Stimulated activated CD8-positive, alpha-beta memory T cell treated with anti-CD3 and anti-CD28 coated beads, Interleukin-7, amount 100 ng/mL, for 1 hour (primary cell): ENCODE measurements at places on chromosomes 1 and 21.

DNA sequence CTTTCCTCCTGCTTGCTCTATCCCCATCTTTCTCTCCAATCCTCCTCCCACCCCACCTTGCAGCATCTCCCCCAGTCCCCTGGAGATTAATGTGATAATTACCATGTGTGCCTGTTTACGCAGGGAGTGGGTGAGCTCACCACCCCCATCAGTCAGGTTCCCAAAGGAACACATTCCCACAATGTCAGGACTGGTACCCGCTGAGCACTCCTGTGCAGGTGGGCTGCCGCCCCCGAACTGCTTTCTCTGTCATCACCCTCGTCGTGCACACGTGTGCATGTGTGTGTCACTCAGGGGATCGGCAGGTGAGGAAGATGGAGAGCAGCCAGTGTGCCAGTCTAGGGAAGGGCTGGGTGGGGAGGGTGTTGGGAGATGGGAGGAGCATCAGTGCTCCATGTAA, 163.4 kb downstream of the CACNA1E start:
- no peak for DNase-seq

- no peak for DNase-seq
Observed at GRCh38 chr1:204475656-204476432, 18.8 kb downstream of the PIK3C2B start.

DNA sequence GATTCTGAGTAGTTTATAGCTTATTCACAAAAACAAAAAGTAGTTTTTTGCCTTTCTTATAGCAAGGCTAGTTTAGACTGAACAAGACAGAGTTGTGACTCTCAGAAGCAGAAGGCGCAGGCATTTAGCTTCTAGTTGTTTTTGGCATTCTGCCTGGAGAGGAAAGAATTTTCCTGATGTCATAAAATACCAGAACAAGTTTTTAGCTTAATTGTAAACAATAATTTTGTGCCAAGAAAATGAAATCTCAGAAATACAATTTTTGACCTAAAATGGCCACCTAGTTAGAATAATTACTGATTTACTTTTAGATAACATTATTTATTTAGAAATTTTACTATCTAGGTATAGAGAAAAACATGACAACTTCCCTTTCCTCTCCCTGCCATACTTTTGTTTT, 1.0 kb downstream of the DNAJB4 start:
- DNase-seq: no peak

- DNase-seq: no peak
Observed at GRCh38 chr1:229514578-229515275, 6.6 kb upstream of the NUP133 start.

- DNase-seq: no peak
Observed at GRCh38 chr1:230264342-230264741, 161.8 kb downstream of the PGBD5 start.

DNA sequence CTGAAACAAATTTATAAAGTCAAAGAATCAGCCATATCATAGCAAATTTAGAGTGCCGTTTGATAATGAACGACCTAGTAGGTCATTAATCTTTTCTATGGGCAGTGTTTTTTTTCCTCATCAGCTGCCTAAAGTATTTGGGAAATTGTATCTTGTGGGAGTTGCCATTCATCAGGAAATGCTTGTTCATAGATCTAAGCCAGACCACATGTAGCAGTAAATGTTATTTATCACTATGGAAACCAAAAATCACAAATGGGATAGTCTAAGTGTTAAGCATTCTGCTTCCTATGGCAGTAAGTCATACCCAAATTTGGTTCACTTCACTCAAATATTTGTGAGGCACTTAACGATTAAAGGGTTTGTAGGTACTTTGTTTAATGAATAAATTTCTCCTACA, 52.9 kb downstream of the LRRC8D start:
- DNase-seq: no peak

DNA sequence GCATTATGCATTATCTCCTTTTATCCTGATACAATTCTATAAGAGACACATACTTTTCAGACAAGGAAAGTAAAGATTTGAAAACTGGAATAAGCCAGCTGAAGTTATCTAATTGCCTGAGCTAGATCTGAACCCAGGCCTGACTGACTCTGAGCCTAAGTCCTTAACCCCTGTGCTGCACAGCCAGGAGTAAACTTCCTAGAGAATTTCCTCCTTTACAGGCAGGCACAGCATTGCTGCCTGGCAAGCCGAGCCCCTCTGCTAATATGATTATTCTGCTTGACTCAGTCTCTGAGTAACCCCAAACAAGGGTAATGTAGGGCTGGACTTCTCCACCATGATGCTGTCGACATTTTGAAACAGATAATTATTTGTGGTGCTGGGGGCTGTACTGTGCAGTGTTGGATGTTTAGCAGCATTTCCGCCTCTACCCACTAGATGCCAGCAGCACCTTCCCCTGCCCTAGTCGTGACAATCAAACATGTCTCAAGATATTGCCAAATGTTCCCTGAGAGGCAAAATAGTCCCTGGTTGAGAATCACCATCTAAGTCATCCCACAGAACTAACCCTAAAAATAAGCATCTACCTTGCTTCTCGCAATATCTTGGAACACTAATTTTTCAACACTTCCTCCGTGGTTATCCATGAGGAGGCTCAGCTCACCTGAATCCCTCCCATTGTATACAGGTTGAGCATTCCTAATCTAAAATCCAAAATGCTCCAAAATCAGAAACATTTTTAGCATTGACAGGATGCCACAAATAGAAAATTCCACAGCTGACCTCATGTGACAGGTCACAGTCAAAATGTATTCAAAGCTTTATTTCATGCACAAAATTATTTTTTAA, 18.5 kb downstream of the CAMK1G start:
- no peak for DNase-seq

DNA sequence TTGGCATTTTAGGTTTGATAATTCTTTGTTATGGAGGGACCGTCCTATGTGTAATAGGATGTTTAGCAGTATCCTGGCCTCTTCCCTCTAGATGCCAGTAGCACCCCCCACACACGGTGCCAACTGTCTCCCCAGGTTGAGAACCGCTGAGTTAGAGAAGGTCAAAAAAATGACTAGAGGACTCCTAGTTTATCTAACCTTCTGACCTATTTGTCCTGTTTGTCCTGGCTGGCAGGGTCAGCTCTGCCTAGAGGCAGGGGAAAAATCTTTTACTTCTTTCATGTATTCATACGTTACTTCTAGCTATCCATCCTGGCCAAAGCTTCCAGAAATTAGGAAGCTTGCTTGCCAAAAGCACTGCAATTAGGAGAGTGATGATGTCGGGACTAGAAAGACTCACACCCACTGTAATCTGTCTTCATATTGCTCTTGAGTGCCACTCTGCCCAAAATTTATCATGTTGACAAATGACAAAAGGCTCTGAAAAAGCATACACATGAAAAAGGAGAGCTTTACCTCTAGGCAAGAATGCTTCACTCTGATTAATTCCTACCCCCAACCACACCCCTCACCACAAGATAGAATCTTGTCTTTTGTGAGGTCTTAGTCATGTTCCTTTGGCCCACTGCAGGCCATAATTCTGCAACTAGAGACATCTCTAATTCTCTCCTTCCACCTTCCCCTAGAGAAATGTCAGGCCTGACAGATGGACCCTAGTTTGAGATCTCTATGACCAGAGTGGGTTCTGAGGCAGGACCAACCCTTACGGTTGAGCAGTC, 14.4 kb upstream of the AKR1A1 start:
- DNase-seq: no peak

DNA sequence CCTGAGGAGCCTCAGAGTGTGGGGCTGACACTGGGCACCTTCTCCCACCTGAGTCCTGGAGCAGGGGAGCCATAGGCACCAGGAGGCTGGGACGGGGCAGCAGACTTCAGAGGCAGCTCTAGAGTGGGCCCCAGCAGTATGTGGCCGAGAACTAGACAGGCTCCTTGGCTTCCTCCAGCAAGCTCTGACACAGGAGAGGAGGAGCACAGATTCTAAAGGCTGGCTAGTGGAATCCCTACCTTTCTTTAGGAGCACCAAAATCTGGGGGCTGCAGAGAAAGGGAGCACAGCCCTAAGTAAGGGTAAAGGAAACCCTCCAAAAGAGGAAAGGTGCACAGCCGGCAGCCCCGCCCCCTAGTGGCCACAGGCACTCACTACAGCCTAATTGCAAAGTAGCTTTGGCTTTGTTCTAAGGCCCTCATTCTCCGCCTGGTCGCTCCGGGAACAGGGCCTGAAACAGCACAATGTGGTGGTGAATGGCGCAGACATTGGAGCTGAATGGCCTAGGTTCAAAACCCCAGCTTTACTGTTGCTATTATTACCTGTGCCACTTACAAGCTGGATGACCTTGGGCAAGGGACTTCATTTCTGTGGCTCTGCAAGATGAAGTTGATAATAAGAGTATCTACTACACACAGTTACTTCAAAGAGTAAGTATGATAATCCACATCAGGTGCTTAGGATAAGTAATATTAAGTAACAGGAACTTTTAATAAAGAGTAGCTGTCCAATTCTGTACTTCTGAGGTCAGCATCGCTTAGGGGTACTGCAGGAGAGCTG, 8.8 kb upstream of the GUCA2A start:
- DNase-seq: peak; percentile 54

DNA sequence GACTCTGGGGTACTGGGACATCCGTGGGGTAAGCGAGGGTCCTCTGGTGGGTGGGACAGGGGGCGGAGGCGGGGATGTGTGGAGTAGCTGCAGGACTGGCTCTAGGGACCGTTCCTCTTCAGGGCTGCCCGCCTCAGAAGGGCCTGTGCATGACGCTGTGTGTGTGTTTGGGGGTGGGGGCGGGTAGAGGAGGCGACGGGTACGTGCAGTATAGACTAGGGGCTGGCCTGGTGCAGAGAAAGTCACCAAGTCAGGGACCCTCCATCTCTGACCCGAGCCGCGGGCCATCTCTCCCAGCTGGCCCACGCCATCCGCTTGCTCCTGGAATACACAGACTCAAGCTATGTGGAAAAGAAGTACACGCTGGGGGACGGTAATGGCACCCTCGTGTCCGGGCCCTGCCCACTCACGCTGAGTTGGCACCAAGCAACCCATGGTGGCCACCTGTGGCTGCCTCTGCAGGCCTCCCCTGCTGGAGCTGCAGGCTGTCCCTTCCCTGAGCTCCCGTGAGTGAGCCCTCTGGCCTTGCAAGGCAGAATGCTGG, 342 bp downstream of the GSTM5 start:
- no peak for DNase-seq

- DNase-seq: no peak
Observed at GRCh38 chr1:37239225-37239740, 205.0 kb upstream of the GRIK3 start.

GRCh38 chr1:4801192-4801924, 146.9 kb downstream of the AJAP1 start:
- DNase-seq: no peak

GRCh38 chr1:118204105-118204504, 19.1 kb upstream of the SPAG17 start:
- DNase-seq: no peak

GRCh38 chr1:22615886-22616285, 20.5 kb upstream of the C1QA start:
- no peak for DNase-seq

- DNase-seq: no peak
Observed at GRCh38 chr1:229251185-229251584, 19.7 kb upstream of the RAB4A start.

DNA sequence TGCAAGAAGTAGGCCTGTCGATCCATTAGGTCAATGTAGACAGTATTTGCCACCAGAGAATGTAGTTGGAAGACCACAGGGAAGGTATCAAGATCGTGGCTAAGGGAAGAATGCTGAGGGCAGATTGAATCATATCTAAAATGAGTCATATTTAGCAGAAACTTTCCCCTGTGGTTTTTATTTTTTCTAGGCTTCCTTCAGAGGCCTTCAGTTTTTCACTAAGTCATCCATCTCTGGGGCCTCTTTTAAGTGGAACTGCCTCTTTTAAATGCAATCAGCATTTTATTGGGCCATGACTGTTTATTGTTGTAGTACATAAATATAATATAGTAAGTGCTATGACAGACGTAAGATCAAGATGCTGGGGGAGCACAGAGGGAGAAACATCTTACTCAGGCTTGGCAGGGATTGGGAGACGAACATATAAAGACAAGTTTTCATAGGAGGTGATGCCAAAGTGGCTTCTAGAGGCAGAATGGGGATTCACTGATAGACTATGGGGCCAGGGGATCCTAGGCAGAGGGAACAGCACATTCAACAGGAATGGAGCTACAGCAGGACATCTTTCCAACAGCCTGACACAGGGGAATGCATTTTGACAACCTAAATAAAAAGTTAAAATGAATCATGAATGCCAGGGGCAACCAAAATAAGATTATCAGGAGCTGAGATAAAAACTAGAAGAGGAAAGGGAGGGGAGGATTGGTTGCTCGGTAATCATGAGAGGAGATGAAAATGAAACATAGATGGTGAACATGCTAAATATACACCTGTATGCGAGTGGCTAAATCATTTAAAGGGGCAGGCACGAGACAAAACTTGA, 20.1 kb downstream of the UBE2U start:
- no peak for DNase-seq

DNA sequence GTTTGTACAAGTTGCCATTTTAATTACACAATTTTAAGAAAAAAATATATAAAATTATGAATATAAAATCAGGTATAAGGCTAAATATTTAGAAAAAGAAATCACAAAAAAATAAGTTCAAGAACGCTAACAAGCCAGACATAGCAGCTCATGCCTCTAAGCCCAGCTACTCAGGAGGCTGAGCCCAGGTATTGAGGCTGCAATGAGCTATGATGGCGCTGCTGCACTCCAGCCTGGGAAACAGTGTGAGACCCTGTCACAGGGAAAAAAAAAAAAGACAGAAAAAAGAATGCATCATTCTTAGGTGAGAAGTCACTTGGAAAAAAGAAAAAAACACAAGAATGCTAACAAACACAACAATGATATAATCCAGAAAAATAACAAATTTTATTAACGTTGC, 112.3 kb upstream of the PRDX6 start:
- no peak for DNase-seq
